Stimulated activated CD8-positive, alpha-beta memory T cell treated with anti-CD3 and anti-CD28 coated beads, Interleukin-4, amount 100 ng/mL, for 4 hours (primary cell): ENCODE measurements at places on chromosomes 3 and 15.

- DNase-seq, result no peak
Observed at GRCh38 chr15:89827829-89828228, 13.2 kb upstream of the ANPEP start.

GRCh38 chr15:48507416-48508065, 138.0 kb downstream of the FBN1 start:
- DNase-seq, result no peak

- DNase-seq, result no peak
Observed at GRCh38 chr15:58361273-58361759, 70.5 kb upstream of the LIPC start.

DNA sequence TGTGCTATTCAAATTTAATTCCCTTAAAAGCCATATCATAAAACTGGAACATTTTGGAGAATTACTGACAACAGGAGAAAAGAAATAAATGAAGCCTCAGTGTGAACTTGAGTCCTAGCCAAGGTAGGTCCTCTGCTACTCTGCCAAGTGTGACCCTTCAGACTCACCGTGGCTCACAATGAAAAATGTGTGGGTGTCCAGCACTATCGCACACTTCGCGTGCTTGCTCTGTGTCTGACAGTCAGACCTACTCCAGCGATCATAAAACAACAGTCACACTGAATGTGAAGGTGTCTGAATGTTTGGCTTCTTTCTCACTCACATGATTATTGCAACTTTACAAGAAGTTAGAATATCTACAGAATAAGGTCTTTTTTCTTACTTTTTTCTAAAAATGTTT, 65.8 kb upstream of the TRA2B start:
- no peak for DNase-seq

DNA sequence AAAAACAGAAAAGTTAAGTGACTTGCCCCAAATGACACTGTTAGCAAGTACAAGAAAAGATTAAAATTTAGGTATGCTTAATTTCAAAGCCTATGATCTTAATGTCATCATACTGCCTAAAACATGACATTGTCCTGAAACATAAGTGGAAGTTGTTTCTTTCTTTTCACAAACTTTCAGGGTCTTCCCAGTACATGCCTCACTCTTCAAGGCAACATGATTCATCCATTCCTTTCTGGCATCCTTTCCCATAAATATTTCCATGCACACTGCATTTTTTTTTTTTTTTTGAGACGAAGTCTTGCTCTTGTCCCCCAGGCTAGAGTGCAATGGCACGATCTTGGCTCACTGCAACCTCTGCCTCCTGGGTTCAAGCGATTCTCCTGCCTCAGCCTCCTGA, 42.5 kb upstream of the KPNA4 start:
- no peak for DNase-seq

- DNase-seq, result no peak
Observed at GRCh38 chr15:80864666-80865065, 85.5 kb downstream of the CEMIP start.

DNA sequence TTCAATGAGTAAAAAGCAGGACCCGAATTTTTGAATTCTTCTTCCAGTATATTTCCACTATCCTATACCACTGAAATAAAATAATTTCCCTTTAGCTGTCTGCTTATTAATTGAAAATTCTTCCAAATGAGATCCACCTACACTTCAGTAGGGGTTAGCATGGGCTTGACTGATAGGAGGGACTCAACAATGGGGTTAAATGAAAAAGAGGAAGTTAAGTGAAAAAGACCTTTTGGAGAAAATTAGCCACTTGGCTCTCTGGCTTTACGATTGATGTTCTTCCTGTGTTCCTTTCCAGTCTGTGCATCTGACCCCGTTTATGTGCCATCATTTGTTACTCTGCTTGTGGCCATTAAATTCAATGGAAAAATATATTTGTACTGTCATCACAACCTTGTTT, 54.0 kb upstream of the GCNT3 start:
- DNase-seq, result no peak

- DNase-seq, result no peak
Observed at GRCh38 chr15:50996641-50997040, 88.2 kb downstream of the AP4E1 start.

DNA sequence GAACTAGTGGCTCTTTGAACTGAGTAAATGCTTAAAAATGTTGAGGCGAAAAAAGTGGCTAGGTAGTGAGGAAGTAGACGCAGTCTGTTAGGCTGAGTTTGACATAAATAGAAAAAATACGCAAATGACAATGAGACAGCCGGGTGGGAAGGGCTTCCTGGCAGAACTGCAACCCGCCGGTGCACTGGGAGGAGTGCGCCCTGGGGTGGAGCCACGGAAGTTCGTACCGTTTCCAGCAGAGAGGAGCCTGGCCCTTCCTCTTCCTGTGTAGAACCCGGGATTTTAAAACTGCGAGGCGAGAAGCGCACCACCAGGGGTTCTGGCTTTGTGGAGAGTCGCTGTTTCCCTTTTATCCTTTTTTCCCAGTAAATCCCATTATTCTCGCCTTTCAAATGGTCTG, 602.6 kb downstream of the PYDC2 start:
- no peak for DNase-seq

DNA sequence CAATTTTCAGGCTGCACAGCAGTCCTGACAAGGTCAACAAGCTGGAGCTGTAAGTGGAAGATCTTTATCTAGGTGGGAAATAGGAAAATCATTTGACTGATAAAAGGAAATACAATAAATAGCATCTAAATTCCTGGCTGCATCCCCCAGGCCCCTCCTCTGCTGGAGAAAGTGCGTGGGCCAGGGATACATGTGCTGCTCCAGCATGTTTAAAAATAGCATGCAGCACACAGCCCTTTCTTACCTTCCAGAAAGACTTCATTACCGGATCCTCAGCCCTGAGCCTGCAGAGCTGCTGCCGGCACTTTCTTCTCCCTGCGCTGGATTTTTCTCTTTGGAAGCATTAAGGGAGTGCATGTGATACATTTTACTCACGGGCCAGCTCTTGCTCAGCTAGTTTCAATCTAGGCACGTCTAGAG, 77.3 kb downstream of the HMG20A start:
- DNase-seq, result no peak

DNA sequence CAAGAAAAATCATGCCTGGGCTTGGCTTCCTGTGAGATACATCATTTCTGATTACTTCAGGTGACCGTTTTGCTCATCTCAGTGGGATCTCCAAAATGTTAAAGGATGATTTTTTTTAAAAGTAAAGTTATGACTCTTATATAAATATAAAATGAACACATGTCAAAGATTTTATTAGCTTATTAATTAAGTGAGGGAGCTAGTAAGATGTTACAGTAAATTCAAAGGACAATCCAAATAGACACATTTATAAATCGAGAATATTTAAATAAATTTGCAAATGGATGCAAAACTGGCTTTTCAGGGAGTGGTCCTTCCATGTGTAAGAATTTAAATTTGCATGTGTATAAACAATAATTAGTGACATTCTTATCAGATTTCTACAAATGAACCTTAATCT, 87.0 kb downstream of the IQCH start:
- no peak for DNase-seq

DNA sequence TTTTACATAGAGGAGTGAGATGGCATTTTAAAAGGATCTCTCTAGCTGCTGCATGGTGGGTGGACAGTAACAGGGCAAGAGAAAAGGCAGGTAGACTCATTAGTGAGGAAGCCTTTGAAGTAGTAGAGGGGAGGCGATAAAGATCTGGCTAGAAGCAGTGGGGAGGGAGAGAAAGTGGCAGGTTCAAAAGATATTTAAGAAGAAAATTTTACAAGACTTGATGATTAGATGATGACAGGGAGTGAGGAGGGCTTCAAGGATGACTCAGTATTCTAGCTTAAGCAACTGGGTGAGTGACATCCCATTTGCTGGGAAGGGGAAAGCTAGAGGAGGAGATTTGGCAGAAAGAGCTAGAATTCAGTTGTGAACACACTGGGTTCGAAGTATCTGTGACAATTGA, 3.8 kb upstream of the BRPF1 start:
- DNase-seq, result no peak

DNA sequence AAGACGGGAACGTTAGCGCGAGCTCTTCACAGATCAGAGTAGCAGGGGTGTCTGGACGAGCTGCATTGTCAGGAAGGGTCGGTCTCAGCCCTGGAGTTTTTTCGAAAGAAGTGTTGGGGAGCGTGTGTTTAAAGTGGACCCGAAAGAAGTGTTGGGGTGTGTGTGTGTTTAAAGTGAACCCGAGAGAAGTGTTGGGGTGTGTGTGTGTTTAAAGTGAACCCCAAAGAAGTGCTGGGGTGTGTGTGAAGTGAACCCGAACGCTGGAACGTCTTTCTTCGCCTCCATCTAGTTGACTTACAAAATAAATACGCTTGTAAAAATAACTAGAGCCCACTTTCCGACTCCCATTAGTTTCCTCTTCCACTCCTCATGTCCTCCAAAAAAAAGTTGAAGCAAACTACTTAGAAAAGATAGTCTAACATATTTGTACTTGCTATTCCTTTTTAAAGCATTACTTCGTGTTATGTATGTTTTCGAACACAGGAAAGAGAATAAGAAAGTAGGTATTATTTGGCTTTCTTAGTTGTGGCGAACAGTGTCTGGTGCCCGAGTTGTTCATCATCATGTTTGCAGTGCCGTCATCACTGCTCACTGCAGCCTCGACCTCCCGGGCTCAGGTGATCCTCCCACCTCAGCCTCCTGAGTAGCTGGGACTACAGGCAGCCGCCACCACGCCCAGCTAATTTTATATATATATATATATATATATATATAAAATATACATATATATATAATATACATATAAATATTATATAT, 1.0 kb downstream of the LRCH3 start:
- DNase-seq, result peak; percentile 9

DNA sequence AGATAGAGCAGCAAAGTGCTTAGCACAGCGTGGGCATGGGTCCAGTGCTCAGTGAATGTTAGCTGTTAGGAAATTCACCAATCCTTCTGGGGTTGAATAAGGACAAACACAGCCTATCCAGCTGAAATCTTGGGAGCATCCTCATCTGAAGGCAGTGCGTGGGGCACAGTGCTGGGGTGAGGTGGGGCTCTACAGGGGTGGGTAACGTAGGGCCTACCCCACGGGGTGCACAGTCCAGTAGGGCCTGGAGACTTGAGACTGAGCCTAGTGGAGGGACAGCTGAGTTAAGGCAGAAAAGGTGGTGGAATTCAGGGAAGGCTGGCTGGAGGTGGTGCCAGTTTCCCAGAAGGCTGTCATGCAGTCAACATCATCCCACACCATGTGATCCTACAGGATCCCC, 73.0 kb downstream of the ISG20 start:
- DNase-seq, result no peak

GRCh38 chr15:33211176-33211808, 16.8 kb upstream of the FMN1 start:
- no peak for DNase-seq

GRCh38 chr3:148158210-148158609, 539.5 kb upstream of the AGTR1 start:
- DNase-seq, result no peak

- DNase-seq, result no peak
Observed at GRCh38 chr3:114272271-114272670, 21.6 kb upstream of the TIGIT start.

- no peak for DNase-seq
Observed at GRCh38 chr15:50786871-50787270, 21.4 kb upstream of the SPPL2A start.

DNA sequence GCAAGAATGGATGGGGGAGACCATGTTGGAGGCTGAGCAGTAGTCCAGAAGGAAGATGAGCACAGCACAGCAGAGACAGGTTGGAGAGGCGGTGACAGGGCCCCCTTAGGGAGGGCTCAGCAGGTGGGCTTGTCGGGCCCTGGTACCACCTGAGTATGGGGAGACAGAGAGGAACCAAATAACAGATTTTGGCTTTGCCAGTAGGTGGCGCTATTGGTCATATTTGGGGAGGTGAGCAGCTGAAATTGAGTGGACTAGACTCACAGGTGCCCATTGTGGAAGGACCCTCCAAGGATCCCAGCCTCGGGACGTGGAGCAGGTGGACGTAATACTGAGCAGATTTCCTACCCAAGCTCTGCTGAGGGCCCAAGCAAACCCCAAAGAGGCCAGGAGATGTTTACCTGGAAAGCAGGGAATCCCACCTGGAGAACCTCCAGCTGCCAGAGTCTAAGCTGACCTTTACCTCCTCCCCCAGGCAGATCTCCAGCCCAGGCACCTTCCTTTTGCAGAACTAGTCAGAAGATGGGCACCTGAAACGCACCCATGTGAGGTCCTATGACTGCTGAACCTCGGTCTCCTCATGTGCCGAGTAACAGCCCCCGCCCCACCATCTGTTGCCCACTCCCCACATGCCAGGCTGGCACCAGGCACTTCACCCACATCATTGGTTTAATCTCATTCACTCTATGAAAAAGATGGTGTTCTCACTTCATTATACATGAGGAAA, 24.6 kb upstream of the CORO2B start:
- DNase-seq, result no peak

DNA sequence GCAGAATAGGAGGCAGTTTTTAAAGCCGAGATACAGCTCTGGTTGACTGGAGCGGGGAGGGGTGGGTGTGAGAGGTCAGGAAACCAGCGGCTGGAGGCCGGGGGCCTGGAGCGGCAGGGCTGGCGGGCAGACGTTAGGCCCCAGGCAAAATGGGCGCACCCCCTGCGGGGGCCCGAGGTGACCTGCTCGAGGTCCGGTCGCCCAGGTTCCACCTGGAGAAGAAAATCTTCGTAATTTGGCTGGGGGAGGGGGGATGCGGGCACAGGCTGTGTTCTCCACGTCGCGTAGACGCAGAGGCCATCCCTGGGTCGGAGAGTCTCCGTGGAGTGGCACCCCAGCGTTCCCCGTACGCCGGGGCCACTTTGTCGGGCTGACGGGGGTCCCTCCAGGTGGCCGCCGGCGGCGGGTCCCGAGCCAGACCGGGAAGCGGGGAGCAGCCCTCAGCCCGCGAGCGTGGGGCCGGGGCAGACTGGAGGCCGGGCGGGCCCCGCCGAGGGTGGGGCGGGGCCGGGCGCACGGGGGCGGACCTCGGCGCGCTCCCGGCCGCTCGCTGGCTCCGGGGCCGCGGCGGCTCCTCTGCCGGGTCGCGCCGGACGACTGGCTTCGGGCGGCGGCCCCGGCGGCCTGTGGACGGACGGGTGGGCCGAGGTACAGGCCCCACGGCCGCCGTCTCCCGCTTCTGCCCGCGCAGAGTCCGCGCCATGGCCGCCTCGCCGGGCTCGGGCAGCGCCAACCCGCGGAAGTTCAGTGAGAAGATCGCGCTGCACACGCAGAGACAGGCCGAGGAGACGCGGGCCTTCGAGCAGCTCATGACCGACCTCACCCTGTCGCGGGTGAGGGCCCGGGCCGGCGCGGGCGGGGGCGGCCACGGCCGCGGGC, at the start of gene CRTC3:
CRTC3 (plus strand) TSS at position 553 of the 879 bp plus-strand sequence; CDS start at position 702, 149 bp downstream.
- DNase-seq, result no peak

DNA sequence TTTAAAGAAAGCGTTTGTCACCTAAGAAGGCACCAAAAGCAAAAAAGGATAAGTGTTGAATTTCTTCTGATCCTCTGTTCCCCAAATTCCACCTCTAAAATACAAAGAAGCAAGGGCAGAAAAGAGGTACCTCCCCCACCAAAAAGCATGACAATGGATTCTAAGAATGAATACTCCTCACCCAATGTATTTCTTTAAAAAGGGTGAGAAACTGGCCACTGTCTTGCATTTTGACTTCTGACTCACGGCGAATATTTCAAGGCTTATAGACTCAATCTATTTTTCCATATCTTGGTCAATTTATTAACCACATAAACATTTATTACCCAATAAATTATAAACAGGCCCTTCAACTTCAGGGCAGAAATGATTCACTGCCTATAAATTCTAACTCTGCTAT, 131.1 kb downstream of the NR1I2 start:
- no peak for DNase-seq

GRCh38 chr3:196563721-196564225, 4.6 kb downstream of the WDR53 start:
- no peak for DNase-seq
